Activated T-cell treated with anti-CD3 and anti-CD28 coated beads, Interleukin-2, amount 50 U/mL, for 24 hours (primary cell): ENCODE measurements at places on chromosomes 5 and 9.

DNA sequence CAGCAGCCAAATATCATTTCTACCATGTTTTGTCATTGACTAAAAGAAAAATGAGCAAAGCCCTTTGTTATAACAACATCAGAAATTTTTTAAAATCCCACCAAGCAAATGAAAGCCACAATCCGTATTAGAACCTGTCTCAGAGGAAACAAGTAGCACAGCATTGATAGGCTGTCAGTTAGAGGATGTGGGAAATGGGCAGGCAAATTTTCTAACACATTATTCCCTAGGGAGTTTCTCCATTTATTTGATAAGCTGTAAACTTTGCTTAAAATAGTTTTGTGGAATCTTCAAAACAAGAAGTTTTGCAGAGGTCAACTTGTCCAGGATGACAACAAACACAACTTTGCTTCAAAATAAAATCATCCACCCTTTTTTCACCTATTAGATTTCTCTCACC, 53.6 kb upstream of the APC start:
- DNase-seq, result no peak

- no peak for DNase-seq
Observed at GRCh38 chr5:110544603-110545002, 181.9 kb downstream of the TMEM232 start.

DNA sequence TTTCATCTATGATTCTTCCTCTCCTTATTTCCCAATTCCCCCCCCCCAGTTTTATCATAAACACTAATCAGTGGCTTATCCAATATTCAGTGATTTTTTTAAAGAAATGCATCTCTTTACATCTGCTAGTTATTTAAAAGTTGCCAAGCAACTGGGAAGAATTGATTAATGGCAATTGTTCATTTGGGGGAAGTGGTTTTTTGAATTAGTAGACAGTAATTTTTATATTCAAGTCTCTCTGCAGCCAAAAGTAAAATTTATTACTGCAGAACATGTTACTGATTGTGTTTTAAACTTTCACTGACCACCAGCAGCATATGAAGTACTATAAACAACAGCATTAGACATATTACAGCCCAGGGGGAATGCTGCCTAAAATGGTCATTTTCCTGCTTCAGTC, 308.8 kb upstream of the NREP start:
- DNase-seq, result no peak

DNA sequence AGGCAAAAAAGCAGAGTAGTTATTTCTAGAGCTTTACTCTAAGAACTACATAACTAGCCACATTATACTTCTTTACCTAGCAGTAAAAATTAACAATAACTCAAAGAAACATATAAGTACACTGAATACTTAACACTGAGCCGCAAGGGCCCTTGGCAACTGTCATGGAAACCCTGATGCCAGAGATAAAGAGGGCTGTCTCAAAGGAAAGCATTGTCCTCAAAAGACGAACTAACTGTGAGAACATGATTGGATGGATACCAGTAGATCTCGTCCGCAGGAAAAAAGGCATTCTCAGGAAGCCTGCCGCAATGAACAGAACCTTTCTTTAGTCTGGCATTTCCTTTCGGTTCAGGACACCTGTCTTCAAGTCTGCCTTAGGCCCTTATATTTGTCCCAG, 379.0 kb upstream of the SLC30A5 start:
- no peak for DNase-seq

DNA sequence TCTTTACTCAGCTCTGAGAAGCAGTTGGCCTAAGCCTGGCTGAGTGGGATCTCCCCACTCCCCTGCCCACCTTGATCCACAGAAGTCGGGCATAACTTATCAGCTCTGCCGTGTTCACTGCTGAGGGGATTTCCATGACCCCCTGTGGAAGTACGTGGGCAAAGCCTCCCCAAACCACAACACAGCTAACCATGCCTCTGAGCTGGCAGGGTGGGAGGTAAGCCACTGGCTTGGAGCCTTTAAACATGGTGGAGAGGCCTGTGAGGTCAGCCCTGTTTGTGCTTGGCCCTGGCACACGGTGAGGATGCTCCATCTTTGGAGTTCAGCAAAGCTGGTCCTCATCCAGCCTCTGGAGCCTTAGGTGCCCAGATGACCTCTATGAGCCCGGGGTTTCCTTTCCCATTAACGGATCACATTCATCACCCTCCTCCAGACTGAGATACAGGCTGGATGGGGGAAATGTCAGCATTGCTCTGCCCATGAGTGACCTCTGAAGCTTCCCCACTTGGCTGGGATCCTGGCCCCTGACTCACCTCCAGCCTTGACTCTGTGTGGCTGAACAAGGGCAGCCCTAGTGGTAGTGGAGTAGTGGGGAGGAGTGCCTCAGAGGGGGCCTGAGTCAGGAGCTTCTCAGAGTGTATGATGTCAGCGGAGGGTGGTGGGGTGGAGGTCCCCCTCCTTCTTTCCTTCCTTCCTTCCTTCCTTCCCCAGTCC, 6.2 kb downstream of the PDLIM4 start:
- DNase-seq, result no peak

DNA sequence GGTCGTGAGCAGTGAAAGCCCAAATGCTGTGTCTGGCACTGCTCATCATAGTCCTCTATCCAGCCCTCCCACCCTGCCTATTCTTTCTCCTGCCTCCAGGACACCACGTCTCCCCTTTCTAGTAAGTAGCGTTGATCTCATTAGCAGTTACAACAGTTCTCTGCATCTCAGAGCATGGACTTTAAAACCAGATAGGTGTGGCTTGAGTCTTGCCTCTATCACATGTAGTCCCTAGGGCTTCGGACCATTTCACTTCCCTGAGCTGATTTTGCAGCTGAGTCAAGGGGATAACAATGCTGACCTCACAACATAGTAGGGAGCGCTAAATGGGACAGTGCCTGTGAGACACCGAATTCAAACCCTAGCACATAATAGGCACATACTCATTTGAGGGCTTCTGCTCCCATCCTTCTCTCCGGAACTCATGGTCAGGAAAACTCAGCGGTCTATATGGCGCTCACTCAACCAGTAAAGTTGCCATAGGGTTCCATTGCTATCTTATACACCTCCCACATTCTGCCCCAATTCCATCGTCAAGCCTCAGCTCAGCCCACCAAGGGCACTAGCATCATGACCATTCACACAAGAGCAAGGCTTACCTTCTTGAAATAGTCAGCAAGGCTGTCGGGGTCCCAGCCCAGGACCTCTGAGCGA, 515 bp downstream of the LCP2 start:
- DNase-seq, result no peak

GRCh38 chr9:21348430-21348970, 2.2 kb downstream of the IFNA6 start:
- DNase-seq, result no peak

- no peak for DNase-seq
Observed at GRCh38 chr5:71821029-71821428, 102.0 kb downstream of the CARTPT start.

- DNase-seq, result no peak
Observed at GRCh38 chr9:79383096-79383495, 188.7 kb upstream of the TLE4 start.

GRCh38 chr5:168971100-168971499, 329.8 kb downstream of the SLIT3 start:
- DNase-seq, result no peak

GRCh38 chr5:14171621-14172020, 28.5 kb downstream of the TRIO start:
- no peak for DNase-seq
